ENCODE measurements at places on chromosomes 3 and 15. TPM values are rescaled to one million over a fixed set of nuclear protein-coding genes. Genes with fewer than 3 reads are reported as not detected.

Gene LPP
- polyA plus RNA-seq: 64.2 TPM

Gene ACAD11
- polyA plus RNA-seq: 23.3 TPM

Gene UBE3A
- 36.2 TPM for polyA plus RNA-seq

Gene PLA1A
- not detected for polyA plus RNA-seq

Gene KCNMB3
- polyA plus RNA-seq: 0.89 TPM

Gene CYP1A2
- not detected for polyA plus RNA-seq

Gene KIF15
- polyA plus RNA-seq: 3.6 TPM

Gene PDZRN3
- polyA plus RNA-seq: 22.7 TPM

Gene GXYLT2
- 42.5 TPM for polyA plus RNA-seq

Gene CLRN1
- polyA plus RNA-seq: not detected

GRCh38 chr15:38826880-38827279, 262.3 kb upstream of the RASGRP1 start:
- no peak for DNase-seq

DNA sequence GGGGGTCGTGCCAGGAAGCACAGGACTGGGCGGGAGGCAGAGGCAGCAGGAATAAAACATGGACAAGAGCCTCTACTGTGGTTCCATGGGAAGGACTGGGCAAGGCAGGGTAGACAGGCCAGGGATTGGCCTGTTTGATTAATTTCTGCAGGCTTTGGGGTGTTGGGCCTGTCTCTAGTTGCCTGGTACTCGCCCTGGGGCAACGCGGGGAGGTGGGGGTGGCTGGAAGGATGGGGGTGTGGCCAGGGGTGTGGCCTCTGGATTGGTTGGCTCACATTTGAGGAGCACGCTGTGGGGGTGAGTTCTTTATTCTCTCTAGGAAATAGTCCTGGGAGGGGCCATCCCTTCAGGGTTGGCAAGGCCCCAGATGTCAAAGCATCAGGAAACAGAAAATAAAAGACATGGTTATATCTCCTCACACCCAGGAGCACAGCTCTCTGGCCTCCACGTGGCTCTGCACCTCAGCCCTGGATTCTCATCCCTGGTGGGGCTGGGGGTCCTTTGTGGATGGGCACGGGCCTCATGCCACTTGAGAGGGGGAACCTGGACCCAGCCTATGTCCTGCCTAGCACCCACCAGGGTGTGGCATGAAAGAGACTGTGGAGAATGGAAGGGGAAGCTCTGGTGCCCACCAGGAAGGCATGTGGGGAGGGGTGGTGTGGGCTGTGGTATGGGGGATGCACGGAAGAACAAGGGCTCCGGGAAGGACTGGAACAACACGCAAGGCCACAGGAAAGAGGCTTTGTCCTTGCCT, 223.0 kb upstream of the LYSMD4 start:
- no peak for DNase-seq

DNA sequence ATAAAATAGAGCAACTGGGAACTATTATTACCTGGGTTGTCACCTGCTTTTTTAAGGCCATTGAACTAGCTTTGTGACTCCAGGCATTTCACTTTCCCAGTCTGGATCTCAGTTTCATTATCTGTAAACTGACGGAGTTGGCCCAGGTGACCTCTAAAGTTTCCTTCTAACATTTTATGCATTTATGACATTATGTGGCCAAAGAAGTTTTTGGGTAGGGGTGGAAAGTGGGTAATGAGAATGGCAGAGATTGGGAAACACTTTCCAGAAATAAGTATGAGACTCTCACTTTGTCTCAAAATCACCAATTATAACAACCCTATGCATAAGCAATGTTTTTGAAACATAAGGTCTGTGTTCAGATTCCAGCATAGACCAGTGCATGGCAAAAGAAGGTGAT, 99.1 kb upstream of the ARHGEF3 start:
- DNase-seq: no peak

- DNase-seq: no peak
Observed at GRCh38 chr3:94234177-94234788, 171.4 kb downstream of the NSUN3 start.

DNA sequence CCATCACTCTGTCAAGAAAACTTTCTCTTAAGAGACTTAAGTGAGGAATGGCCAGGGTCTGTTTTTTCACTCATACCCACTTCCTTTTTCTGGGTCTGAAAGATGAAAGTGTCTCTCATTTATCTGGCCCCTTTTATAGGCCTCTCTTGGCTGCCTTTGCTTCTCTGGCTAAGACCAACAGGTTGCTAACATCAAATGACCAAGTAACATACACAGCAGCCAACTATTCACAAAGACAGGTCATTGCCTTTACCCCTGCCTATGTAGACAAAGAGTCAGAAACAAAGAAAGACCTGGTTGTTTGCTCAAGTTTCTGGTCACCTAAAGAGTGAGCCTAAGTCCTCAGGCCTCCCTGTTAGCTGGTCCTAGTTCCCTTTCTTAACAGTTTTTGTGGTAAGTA, 24.0 kb upstream of the CSTA start:
- no peak for DNase-seq

DNA sequence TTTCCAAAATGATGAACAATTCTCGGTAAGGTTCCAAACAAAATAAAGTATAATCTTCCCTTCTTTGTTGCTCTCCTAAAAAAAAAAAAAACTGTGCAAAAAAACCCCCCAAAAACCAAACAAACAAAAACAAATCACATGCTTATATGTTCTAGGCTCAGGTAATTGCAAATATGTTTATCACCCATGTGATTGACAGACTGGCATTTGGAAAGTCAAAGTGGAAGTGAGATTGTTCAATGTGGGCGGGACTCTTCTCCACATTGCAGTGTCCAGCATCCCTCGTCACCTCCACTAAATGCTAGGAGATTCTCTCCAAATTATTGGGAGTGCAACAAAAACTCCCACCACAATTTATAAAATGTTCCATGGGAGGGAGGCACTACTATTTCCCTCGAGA, 57.6 kb upstream of the CACNA1D start:
- no peak for DNase-seq

DNA sequence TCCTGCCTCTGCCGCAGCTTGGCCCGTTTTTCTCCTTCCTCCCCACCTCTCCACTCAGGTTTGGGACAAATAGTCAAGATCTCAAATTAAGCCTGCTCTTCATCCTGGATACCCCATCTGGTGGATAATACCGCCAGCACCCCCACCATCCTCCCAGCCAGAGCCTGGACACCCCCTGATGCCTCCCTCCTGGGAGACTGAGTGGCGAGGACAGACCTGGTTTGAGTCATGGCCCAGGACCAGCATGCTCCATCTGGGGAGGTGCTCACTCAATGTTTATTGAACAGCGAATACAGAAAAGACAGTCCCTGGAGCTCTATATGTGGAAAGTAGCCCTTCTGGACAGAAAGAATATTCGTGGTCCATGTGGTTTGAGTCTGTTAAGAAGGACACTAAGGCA, 23.3 kb downstream of the CTSH start:
- DNase-seq: no peak

- DNase-seq: peak; percentile 59
Observed at GRCh38 chr15:33865416-33865815, 102.9 kb upstream of the CHRM5 start.

- DNase-seq: peak; percentile 55
Observed at GRCh38 chr3:187986514-187986934, 167.4 kb upstream of the LPP start.

DNA sequence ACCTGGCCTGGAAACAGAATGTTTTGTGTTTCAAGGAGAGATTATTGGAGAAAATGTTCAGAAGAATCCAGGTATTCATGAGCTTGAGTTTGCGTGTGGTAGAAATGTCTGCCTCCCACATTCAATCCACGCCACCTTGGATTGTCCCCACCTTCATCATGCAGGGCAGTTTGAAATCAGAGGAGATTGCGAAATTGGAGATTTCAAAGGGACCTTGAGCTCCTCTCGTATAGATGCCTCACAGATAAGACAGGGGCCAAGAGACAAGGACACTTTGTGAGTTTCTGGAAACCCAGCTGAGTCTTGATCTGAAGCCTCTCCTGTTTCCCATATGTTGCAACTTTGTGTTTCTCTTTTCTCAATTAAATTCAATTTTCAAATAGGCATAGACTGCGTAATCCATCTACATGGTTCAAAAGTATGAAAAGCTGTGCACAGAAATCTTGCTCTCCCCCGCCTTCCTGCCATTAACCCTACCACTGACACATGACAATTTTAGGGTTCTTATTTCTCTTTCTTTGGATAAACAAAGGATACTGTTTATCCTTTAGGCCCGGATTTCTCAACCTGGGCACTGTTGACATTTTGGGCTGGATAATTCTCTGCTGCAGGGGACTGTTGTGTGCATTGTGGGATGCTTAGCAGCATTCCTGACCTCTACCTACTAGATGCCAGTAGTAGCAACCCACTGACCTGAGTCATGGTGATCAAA, 53.8 kb downstream of the CMTM8 start:
- DNase-seq: no peak

GRCh38 chr3:11567516-11568467, 75.9 kb downstream of the VGLL4 start:
- DNase-seq: no peak

GRCh38 chr15:39495871-39496840, 84.7 kb upstream of the THBS1 start:
- no peak for DNase-seq

GRCh38 chr3:194985031-194985578, 285.9 kb downstream of the XXYLT1 start:
- peak; percentile 41 for DNase-seq

DNA sequence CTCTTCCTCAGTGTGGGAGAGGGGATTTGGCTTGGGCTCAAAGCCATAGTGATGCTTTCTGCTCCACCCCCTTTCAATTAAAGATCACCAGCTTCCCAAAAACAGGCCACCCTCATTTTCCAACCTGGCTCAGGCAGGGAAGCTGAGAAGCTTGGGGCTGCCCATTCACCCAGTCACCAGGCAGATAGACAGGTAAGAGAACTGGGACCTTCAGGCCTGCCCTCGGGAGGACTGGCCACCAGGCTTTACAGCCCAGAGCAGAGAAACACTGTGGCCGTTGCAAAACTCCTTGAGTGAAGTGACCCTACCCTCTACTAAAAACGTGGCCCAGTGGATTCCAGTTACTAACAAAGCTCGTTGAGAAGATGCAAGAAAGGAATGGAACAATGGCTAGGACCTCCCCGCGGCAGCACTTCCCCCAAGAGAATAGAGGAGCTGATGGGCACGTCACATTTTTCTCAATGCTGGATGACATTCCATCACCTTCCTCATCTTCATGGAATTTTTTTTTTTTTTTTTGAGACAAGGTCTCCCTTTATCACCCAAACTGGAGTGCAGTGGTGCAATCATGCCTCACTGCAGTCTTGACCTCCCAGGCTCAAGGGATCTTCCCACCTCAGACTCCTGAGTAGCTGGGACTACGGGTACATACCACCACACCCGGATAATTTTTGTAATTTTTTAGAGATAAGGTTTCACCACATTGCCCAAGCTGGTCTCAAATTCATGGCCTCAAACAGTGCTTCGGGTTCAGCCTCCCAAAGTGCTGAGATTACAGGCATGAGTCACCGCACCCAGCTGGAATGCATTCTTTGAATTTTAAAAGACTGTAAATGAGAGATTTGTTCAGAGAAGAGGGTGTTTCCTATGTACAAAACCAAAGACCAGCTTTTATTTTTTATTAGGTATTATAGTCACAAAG, 37.9 kb downstream of the LIPC start:
- DNase-seq: peak; percentile 92

- no peak for DNase-seq
Observed at GRCh38 chr15:98134905-98135304, 174.4 kb downstream of the ARRDC4 start.

DNA sequence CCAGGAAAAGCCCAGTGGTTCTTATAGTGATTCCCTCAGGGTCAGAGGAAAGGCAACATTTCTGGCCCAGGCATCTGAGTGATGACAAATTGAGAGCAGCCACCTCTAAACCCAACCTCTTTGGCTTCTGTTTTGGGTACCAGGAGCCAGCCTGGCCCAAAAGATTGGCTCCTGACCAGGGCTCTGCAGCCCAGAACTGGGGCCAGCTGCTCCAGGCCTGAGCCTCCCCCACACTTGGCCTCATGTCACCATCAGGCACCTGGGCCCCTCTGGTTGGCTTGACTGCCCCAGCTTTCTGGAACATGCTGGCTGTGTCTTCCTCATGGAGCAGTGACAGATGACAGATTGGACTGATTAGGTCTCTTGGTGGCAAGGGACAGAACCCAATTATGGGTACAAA, 26.0 kb upstream of the HCN4 start:
- DNase-seq: no peak

GRCh38 chr3:185046164-185046515, 106.7 kb downstream of the C3orf70 start:
- DNase-seq: no peak

DNA sequence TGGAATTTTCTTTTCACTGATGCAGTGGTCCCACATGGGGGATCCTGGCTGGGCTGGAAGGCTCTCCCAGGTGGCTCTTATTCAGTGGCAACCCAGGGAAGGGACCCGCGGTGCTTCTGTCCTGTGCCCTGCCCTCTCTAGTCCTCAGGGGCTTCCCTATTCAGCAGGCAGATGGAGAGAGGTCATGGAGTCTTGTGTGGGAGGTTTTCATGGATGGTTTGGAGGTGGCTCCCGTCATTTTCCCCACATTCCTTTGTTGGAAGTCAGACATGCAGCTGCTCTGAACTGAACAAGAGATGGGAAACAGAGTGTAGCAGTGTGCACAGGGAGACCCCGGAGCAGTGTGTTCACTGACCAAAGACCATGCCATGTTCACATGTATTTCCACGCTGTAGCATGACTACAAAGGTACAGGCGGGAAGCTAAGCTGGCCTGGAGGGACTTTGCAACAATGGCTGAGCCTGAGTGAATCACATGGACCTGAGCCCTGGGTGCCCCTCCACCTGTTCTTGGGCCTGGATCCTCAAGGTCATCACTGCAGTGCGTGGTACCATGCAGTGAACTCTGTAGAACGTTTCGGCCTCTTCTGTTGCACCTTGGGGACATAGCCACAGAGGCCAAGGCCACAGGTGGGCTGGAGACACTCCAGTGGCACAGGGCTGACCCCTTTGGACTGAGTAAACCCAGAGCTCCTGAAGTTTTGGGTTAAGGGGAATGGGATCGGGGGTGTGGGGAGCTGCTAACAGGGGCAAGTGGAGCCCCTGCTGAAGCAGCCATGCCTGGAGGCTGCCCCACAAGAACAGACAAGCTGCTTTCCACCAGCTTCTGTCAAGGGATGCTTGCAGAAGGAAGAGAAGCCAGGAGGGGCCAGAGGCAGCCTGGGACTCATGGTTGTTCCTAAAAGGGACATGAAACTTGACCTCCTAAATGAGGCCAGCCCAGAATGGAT, 123.0 kb downstream of the ASB7 start:
- peak; percentile 76 for DNase-seq

GRCh38 chr3:51678641-51679040, 7.6 kb downstream of the TEX264 start:
- DNase-seq: no peak

DNA sequence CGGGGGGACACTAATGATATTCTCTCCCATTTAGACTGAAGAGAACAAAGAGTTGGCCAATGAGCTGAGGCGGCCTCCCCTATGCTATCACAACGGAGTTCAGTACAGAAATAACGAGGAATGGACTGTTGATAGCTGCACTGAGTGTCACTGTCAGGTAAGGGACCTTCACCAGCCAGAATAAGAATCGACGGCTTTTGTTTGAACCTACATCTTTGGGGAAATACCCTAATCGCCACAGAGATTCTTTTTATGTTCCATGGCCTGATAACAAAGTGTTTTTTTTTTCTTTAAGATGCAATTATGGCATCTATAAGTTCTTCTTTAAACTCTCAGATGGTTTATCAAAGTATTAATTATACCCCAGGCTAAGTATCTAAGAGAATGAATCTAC, 3.4 kb downstream of the THBS1 start:
- no peak for DNase-seq
